CD4-positive, alpha-beta memory T cell (primary cell): ENCODE measurements at places on chromosomes 6 and 20. TPM values are rescaled to one million over a fixed set of nuclear protein-coding genes. Genes with fewer than 3 reads are reported as not detected.

BLOC1S5 gene
- 23.0 TPM for total RNA-seq

MAP3K4 gene
- total RNA-seq: 78.0 TPM

SYNDIG1 gene
- total RNA-seq: not detected

SDHAF4 gene
- total RNA-seq: 12.3 TPM

ADTRP gene
- total RNA-seq: 8.0 TPM

BCKDHB gene
- total RNA-seq: 11.8 TPM

NRN1 gene
- not detected for total RNA-seq

TFAP2C gene
- not detected for total RNA-seq

DNA sequence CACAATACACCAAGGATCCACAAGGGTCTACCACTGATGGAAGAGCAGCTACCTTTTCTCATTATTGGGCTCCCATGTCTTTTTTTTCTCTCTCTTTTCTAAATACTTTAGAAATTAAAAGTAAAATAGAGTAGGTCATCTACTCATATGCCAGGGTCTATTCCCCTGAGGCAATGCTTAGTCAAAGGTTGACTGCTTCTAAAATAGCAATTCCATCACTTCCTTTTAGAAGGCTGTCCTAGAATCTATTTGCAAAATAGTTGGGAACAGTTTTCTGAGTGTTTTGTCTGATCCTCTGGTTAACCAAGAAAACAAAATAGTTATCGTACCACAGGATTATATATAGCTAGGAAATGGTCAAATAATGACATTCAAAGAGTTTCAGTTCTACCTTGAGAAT, 174.1 kb downstream of the COL21A1 start:
- DNase-seq: no peak

DNA sequence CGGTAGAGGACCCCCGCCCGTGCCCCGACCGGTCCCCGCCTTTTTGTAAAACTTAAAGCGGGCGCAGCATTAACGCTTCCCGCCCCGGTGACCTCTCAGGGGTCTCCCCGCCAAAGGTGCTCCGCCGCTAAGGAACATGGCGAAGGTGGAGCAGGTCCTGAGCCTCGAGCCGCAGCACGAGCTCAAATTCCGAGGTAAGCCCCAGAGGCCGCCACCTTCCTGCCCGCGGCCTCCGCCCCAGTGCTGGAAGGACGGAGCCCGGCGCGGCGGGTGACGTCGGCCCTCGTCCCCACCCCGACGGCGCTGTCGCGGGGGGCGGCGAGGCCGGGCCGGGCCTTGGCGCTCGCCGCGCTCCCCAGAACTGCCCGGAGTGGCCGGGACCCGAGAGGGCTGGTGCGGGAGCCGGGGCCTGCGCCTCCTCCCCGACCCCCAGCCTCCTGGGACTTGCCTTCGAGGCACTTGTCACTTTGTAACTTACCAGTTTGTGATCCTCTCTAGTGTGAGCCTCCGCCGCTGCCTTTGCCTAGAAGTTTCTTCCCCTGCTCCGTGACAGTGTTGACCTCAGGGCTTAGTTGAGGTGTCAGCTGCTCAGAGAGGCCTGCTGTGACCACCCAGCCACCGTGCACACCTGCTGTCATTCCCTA, 417 bp downstream of the VAPB start:
- DNase-seq: peak; percentile 60

- DNase-seq: no peak
Measured at GRCh38 chr6:117495869-117496268, 13.4 kb downstream of the DCBLD1 start.

- peak; percentile 27 for DNase-seq
Measured at GRCh38 chr20:62409931-62410745, 3.1 kb upstream of the CABLES2 start.

- DNase-seq: no peak
Measured at GRCh38 chr6:106087548-106088325, 1.6 kb downstream of the PRDM1 start.

DNA sequence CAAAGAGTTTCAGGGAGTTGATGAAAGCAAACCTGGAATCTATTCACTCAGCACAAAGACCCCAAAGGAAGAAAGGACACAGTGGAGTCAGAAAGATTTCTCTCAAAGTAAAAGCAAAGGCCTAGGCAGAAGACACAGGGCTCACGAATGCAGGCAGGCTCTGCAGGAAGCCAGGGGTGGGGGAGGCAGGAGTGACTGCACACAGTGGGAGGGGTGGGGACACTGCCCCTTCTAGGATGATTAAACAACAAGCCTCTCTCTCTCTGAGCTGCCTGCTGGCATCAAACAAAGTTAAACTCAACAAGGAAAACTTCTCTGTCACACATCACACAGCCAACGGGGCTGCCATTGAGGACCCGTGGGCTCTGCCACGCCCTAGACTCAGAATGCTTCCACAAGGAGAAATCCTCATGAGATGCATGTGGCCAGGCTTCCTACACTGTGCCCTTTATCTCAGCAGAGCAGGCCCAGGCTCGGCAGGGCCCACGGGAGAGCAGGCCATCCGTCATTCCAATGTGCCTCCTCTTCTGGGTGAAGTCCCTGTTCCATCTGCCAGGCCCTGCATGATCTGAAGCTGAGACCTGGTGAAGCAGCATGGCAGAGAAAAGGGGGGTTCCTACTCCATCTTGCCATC, 70.1 kb downstream of the RAMACL start:
- no peak for DNase-seq

GRCh38 chr20:22579711-22580697, 4.4 kb downstream of the FOXA2 start:
- no peak for DNase-seq

GRCh38 chr6:62150048-62150663, 135.9 kb downstream of the KHDRBS2 start:
- no peak for DNase-seq

DNA sequence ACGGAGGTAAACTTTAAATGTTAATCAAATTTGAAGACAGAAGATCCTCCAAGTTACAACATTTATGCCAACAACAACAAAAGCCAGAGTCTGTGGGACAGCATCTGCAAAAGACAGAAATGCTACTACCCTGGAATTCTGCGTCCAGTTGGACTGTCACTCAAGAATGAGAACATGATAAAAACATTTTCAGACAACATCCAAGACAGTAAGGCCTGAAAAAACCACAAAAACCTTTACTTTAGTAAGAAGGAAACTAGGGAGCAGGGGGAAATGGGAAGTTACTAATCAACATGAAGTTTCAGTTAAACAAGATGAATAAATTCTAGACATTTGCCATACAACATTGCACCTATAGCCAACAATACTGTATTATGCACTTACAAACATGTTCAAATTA, 77.6 kb downstream of the MLIP start:
- DNase-seq: no peak

- DNase-seq: no peak
Measured at GRCh38 chr6:166648846-166649245, 21.8 kb upstream of the RPS6KA2 start.

- peak; percentile 55 for DNase-seq
Measured at GRCh38 chr20:34708621-34709043, 4.5 kb downstream of the TP53INP2 start.

- no peak for DNase-seq
Measured at GRCh38 chr6:169847141-169847674, 95.8 kb downstream of the ERMARD start.

GRCh38 chr6:27514906-27515495, 42.1 kb upstream of the ZNF184 start:
- DNase-seq: no peak

GRCh38 chr6:37607944-37608343, 89.7 kb downstream of the MDGA1 start:
- no peak for DNase-seq

- peak; percentile 32 for DNase-seq
Measured at GRCh38 chr20:44056010-44056698, 130.8 kb downstream of the JPH2 start.

GRCh38 chr20:57895161-57895855, 185.5 kb upstream of the PMEPA1 start:
- no peak for DNase-seq

DNA sequence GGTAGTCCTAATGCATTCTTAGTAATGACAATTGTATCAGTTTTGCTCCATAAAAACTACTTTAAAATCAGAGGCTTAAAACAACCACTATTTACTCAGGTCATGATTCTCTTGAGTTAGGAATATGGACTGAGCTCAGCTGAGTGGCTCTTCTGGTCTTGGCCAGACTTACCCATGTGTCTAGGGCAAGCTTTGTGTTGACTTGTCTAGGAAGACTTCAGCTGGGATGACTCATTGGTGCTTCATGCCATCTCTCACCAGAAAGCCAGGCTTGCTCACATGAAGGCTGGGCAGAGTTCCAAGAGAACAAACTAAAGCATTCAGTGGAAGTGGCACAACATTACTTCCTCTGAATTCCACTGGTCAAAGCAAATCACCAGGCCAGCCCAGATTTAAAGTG, 155.3 kb downstream of the DHX35 start:
- DNase-seq: no peak

DNA sequence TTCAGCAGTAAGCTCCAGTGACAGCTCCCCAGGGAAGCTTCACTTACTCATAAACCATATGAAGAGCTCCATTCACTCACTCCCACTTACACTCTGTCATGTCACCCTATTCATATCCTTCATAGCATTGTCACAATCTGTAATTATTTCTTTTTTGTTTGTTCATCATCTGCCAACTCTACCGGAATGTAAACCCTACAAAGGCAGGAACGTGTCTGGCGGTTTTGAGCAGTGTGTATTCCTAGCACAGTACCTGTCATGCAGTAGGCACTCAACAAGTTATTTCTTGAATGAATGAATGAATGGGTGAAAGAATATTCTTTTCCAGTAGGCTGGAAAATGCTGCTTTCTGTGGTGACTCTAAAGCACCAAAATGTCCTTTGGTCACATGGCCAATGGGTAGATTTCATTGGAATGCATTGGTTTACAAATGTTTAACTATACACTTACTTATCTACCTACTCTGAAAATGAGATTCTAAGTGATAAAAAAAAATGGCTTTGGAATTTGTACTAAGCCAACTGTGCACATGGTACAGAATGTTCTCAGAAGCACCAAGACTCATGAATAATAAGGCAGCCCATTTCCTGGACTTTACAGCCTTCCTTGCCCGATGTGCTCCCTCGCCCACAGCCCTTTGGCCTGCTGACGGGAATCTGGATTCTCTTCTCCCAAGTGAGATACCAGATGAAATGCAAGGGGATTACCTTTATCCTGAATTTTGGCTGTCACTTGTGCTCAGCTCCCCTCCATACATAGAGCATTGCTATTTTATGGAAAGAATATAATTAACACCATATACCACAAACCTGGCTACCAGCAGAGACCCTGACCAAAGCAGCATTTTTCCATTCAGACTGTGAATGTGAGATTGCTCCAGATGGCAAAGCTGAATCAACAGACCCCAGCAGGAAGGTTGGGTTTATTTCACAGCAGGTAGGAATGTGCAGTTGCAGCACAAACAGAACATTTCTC, 273.3 kb downstream of the ALDH8A1 start:
- no peak for DNase-seq

- no peak for DNase-seq
Measured at GRCh38 chr20:58880994-58881752, 28.7 kb downstream of the GNAS start.
